ENCODE measurements at places on chromosomes 16 and 17.

DNA sequence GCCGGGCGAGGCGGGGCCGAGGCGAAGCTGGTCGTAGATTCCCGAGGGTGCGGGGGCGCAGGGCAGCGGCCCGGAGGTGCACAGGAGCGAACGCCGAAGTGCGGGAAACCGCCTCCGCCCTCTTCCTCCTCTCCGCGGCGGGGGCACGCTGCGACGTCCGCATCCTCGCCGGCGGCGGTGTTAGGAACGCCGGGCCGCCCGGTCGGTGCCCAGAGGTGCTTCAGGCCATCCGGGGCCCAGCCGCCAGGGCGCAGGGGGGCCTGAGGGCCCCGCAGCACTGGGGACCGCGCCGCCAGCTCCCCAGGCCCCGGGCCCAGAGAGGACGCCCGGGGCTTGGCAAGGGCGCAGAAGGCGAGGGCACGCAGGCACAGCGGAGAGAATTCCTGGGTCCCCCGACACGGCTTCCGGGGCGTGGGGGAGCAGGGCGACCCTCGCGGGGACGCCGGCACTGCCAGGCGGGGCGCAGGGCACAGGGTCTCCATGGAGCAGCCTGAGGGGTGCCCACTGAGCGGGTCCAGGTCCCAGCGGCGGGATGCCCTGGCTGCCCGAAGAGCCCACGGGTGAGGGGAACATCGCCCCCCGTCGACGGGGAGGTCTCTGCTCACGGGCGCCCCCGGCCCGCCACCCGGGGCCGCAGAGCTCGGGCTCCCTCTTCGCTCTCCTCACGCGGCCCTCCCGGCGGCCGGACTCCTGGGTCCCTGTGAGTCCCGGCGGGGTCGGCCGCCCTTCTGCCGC is 576 bp downstream of the EPOP start:
- no peak for DNase-seq

GRCh38 chr17:45912319-45912718 is 18.0 kb downstream of the MAPT start:
- no peak for DNase-seq

- no peak for DNase-seq
Measured at GRCh38 chr16:48499923-48500381, 110.0 kb downstream of the N4BP1 start.

- no peak for DNase-seq
Measured at GRCh38 chr17:39756380-39757079, 18.8 kb downstream of the GRB7 start.

- no peak for DNase-seq
Measured at GRCh38 chr17:32318071-32318470, 23.9 kb downstream of the C17orf75 start.

- DNase-seq, result no peak
Measured at GRCh38 chr17:12431188-12431587, 234.5 kb upstream of the MYOCD start.

GRCh38 chr17:7080456-7081041 is 498 bp upstream of the CLEC10A start:
- no peak for DNase-seq

GRCh38 chr16:76696876-76697275 is 419.7 kb downstream of the CNTNAP4 start:
- no peak for DNase-seq

GRCh38 chr16:55482056-55482455 is 3.1 kb downstream of the MMP2 start:
- DNase-seq, result no peak

DNA sequence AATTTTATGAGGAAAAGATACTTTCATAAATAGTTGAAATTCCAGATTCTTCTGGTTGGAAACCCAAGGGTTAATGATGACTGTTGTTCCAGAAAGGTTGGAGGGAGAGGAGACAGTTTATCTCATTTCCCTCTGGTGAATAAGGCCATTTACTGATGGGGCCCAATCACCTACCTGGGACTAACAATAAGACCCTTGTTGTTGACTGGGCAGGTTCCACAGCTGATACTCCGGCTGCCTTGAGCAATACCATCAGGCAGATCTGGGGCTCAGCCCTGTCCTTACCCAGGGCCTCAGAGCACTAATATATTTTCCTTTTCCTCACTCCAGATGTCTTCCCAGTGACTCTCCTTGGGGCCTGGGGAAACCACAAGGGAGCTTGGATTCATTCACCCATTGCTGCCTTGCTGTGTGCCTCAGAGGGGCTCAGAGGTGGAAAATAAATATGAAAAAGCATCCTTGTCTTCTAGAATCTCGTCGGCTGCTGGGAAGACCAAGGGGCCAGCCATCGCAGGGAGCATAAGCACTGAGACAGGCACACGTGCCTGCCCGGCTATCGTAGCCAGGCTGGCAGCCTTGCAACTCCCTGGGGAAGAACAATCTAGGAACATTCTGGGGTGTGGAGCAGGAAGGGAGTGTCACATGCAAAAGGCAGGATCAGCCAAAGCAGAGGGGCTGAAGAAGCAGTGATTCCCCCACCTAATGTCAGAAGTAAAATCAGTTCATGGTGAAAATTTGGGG is 54.4 kb downstream of the MPRIP start:
- DNase-seq, result no peak

DNA sequence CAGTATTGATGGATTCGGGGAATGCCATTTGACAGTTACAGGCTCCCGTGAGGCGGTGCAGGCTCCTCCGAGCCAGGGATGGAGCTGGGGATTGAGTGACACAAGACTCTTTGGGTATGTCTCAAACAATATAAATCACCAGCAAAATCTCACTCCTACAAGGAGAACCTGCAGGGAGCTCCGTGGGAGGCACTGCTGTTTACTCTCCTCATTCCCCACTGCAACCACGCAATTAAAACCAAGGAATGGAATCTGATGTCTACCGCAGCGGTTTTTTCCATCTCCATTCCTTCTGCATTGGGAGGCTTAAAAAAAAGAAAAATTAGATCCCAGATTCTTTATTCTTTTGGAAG is 157.9 kb downstream of the WWOX start:
- no peak for DNase-seq

- DNase-seq, result no peak
Measured at GRCh38 chr17:56912105-56912999, 1.5 kb downstream of the TRIM25 start.

- DNase-seq, result no peak
Measured at GRCh38 chr17:41537614-41537954, 9.5 kb upstream of the KRT19 start.

- DNase-seq, result no peak
Measured at GRCh38 chr16:20626966-20627365, 50.8 kb upstream of the ACSM2B start.

- DNase-seq, result no peak
Measured at GRCh38 chr17:30921544-30922196, at the start of gene ADAP2. TSS of gene ADAP2 (plus strand) at chr17:30921945. CDS start at chr17:30922015, 70 bp downstream.

GRCh38 chr17:82061047-82061925 is 4.3 kb downstream of the DUS1L start:
- no peak for DNase-seq

- no peak for DNase-seq
Measured at GRCh38 chr16:3819746-3820724, 60.5 kb downstream of the CREBBP start.

DNA sequence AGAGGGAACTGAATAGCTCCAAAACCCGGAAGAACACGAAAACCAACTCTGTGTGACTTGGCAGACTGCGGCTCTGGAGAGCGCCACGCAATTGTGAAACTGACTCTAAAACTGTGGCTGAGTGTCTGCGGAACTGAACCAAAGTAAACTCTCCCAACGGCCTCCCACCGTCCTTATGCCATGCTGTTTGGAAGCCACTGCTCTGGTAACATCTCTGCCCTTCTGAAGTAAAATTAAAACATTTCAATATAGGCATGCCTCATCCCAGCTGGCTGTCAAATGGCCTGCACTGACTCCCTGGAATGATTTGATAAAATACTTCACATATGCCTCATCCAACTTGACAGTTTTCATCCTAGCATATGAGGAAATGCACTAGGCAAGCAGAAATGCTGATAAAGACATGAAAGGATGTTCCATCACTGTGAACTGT is 70.2 kb downstream of the PARN start:
- no peak for DNase-seq

DNA sequence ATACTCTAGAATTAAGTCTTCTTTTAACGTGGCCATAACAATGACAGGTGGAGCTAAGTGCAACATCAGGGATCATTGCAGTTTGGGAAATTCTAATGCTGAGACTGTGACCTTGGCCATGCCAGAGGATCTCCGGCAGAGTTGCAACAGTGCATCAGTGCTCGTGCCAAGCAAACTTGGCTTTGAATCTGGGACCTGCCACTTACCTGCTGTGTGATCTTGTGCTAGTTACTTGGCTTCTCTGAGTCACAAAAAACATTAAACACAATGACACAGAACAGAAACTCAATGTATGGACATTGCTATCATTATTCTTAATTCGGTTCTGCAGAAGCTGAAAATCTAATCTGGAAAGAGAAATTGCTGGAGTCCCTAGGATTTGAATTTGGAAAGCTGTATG is 435.5 kb upstream of the CCL2 start:
- DNase-seq, result no peak

GRCh38 chr16:87634411-87634810 is 32.1 kb downstream of the JPH3 start:
- DNase-seq, result no peak

DNA sequence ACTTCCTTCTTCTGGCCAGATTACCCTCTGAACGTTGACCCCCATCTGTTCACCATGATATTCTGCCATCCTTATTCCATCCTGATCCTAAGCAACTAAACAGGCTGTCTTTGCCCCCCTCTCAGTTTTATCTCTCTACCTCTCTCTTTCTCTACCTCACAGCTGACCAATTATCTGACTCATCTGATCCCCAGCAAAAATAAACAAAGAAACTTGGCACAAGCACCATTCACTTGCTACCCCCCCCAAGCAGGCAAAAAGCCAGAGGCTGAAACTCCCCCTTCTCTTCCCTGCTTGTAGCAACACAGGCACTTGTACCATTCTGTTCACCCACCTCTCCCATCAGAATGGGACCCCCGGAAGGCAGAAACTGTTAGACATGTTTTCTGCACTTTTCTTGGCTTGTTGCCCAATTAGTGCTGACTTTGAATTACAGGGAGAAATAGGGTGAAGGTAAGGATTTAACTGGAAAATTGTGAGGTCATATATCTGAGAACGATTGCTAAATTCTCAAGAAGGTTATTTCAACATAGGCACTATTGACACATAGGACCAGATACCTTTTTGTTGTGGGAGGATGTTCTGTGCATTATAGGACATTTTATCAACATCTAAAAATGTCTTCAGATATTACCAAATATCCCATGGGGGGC is 163.2 kb downstream of the TOX3 start:
- DNase-seq, result no peak

DNA sequence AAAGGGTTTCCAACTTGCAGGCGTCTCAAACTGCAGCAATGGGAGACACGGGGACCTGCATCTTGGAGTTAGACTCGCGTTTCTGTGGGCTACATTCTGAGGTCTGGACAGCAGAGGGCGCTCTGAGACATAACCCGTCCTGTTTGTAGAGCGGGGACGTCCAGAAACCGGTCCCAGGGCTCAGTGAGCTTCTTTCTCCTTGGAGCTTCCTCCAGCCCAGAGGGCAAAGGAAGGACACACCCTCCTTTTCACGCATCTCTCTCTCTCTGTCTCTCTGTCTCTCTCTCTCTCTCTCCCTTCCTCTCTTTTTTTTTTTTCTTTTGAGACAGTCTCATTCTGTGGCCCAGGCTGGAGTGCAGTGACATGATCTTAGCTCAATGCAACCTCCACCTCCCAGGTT is 19.8 kb downstream of the COX4I1 start:
- peak; percentile 81 for DNase-seq

DNA sequence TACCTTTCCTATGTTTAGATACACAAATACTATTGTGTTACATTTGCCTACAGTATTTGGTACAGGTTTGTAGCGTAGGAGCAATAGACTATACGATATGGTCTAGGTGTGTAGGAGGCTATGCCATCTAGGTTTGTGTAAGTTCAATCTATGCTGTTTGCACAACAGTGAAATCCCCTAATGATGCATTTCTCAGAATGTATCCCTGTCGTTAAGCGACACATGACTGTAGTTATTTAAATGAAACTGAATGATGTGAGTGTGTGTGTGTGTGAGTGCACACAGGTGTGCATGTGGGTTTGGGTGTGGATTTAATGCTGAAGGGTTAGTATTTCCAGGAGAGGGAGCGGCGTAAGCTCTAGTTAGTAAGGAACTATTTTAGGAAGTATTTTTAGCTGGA is 34.6 kb upstream of the SMIM36 start:
- no peak for DNase-seq

GRCh38 chr17:81863123-81863675 is 2.9 kb upstream of the P4HB start:
- no peak for DNase-seq

All from stimulated activated CD4-positive, alpha-beta T cell treated with anti-CD3 and anti-CD28 coated beads, Interleukin-12 subunit alpha, Interleukin-12 subunit beta, amount 100 ng/mL, for 48 hours (primary cell).